ENCODE measurements at places on chromosomes 11 and 22.
A peak's percentile ranks its signal among the peaks of the same experiment; 100 is the strongest.

DNA sequence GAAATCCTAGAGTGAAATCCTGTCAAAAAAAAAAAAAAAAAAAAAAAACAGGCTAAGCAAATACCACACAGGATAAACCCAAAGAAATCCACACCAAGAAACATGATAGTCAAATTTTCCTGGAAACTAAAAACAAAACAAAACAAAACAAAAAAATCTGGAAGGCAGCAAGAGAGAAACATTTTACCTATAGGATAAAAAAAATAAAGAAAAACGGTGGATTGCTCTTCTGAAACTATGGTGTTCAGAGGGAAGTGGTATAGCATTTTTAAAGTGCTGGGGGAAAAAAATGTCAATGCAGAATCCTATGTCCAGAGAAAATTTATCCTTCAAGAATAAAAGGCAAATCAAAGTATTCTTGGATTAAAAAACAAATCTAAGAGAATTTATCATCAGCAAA is 41.6 kb upstream of the CBX7 start:
- DNase-seq: no peak

DNA sequence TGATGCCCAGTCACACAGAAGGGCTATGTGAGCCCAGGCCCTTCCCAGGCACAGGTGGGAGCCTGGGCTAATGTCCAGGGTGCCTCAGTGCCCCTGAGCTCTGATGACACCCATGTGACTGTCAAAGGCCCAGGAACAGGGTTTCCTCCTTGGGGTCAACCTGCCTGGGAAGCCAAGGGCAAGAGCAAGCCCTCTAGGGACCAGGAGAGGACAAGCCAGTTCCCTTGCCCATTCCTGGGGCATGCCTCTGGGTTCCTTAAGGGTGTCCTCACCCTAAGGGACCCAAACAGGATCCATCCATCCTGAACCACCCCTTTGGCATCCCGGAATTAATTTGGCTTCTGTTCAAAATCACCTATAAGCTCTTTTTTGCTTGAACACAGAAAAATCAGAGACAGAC is 39.0 kb downstream of the PISD start:
- DNase-seq: no peak

- no peak for DNase-seq
Measured at GRCh38 chr11:119835753-119836152, 106.8 kb upstream of the NECTIN1 start.

DNA sequence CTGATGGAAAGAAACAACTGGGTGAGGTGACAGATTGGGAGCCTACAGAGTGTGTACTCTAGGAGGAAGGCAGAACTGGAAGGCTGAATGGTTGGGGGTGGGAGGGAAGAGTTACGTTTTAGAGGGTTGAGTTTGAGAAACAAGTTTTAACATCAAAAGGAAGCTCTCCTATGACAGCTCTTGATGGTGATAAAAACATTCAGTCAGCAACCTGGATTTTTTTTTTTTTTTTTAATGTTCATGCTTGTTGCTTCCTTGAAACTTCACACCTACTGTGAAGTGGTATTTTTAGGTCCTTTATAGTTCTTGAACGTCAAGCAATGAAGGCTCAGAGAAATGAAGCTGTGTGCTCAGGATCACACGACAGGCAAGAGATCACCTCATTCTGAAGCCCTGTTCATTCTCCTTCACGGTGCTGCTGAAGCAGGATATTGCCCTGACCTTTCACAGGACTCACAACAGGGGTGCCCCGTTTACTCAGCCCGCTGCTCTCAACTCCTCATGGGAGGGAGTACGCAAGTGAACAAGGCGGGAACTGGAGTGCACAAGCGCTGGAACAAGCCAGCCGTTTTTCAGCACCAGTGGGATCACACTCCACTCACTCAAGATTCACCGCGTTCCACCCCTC is 1.6 kb upstream of the TMEM109 start:
- no peak for DNase-seq

GRCh38 chr11:80023386-80023785 is 582.6 kb upstream of the TENM4 start:
- DNase-seq: no peak

DNA sequence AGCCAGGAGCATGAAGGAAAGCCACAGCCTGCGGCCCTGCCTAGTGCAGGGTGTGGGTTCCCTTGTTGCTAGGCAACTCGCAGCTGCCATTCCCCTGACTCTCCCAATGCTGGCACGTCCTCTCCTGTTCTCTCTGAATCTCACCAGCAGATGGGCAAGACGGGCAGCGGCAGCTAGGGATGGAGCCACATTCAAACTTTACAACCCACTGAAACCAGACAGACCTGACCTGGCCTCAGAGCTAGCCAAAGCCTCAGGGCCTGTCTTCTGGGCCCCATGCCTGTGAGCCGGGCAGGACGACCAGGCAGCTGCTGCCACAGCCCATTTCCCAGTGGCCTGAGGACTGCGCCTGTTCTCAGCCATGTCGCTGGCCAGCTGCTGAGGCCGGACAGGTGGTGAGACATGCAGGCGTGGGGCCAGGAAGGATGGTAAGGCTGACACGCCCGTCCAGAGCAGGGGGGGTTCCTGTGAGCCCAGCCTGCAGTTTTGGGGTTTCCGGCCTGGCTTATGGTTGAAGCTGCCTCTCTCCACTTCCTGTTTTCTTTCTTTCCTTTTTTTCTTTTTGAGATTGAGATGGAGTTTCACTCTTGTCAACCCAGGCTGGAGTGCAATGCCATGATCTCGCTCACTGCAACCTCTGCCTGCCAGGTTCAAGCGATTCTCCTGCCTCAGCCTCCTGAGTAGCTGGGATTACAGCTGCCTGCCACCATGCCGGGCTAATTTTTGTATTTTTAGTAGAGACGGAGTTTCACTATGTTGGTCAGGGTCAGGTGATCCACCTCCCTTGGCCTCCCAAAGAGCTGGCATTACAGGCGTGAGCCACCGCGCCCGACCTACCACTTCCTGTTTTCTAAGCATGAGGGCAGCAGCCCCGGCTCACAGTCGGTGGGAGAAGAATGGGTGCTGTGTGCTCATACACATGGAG is 4.1 kb downstream of the SUN2 start:
- no peak for DNase-seq

DNA sequence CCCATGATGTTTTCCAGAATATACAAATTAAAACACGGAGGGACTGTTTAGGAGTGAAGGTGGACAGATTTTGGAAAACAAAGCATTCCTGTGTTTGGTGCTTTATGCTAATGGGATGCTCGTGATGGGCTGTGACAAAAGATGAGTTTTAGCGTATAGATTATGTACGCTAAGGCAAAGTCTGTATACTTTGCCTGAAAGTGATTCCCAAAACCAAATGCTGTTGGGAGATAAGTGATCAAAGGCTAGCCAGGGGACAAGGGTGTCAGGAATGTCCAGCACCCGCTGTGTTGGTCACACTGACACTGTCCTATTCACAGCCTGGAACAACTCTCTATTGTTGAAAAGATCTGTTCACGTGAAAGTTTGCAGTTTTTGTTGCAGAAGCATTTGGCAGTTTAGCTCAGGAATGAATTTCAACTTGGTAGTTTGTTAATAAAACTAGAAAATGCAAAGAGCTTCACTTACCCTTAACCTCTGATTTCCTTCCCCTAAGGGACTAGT is 1.5 kb downstream of the JAM3 start:
- DNase-seq: no peak

DNA sequence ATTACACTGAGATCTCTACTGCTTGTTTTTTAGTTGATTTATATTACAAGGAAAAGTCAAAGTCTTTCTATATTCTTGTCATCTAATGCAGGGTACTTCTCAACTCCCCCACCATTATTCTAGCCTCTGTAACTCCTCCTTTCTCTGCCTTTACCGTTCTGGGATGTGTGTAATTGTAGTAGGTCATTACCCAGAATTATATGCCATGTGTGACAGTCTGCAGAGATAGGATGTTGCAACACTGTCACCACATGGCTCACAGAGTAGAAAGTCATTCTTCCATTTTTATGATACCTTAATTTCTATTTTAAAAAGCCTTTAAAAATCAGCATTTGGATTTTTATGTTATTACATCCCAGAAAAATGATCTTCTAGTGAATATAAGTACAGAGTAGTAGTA is 32.7 kb downstream of the ZNF143 start:
- no peak for DNase-seq

DNA sequence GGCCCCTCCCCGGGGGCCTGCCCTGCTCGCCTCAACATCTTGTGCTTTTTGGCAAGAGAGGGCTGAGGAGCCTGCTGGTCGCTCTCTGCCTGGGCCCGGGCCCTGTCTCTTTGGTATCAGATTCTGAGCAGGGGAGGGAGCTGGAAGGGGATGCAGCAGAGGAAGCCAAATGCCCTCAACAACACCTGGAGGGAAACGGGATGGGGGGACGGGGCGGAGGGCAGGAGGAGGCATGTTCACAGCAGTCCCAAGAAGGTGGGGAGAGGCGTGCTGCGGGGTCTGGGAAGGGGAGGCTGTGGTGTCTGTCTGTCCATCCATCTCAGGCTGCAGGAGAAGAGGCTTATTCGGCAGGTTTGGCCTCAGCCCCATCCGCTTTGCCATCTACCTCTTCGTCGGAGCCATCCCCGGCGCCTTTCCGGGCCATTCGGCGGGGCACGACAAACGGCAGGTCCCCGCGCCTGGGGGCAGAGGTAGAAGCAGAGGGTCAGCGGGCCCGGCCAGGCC is 29.4 kb downstream of the APOL1 start:
- no peak for DNase-seq

- DNase-seq: peak; percentile 2
Measured at GRCh38 chr11:32297611-32298011, 137.7 kb downstream of the WT1 start.

GRCh38 chr11:69394869-69395246 is 86.6 kb upstream of the LINC01488 start:
- DNase-seq: no peak

- DNase-seq: peak; percentile 88
Measured at GRCh38 chr22:39290724-39291161, 28.7 kb downstream of the RPL3 start.

DNA sequence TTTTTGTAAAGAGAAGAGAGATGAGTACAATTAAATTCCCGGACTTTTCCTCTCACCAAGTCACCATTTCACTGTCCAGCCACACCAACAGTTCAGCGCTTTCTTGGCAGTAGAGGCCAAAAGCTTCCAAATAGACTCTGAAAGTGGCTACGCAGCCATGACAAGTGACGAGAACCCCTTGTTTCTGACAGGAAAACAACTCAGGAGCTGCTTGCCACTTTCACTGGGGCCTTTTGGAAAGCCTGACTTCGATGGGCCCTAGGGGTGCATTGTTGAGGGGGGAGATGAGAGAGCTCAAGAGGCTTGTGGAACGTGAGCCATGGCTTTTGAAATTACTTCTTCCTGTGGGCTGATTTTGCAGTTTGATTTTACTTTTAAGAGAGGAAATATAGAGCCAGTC is 422.1 kb upstream of the FAT3 start:
- DNase-seq: no peak

- no peak for DNase-seq
Measured at GRCh38 chr11:132365650-132366049, 995.2 kb downstream of the NTM start.

DNA sequence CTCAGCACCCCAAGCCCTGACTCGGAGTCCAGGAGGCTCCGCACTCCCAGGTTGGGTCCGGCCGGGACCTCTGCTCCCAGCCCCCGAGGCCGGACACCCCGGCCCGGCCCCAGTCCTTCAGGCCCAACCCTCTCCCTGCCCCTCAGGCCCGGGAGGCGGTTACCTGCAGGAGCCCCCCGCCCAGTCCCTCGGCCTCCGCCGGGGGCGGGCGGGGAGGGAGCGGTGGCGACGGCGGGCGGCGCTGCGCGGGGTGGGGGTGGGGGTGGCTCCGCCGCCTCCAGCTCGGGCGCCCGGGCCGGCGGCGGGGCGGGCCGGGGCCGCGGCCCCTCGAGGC is 310 bp downstream of the TCF20 start:
- peak; percentile 51 for DNase-seq

DNA sequence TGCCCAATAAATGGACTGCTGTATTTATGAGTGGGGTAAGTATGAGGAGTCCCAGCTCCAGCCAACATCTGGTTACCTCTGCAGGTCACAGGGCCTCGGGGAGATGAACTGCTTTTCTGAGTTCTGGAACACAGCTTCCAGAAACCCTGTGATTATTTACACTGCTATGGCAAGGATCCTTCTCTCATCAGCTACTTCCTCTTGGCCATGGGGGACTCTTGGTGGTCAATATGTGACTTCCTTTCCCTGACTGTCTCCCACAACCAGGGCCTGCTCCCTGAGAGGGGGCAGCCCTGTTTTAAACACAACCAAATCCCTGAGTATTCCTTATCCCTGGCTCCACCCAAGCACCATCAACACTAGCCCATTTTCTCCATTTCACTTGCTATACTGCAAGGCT is 10.0 kb downstream of the RHOG start:
- no peak for DNase-seq

- DNase-seq: no peak
Measured at GRCh38 chr22:38871360-38872171, 450 bp downstream of the CBX6 start.

DNA sequence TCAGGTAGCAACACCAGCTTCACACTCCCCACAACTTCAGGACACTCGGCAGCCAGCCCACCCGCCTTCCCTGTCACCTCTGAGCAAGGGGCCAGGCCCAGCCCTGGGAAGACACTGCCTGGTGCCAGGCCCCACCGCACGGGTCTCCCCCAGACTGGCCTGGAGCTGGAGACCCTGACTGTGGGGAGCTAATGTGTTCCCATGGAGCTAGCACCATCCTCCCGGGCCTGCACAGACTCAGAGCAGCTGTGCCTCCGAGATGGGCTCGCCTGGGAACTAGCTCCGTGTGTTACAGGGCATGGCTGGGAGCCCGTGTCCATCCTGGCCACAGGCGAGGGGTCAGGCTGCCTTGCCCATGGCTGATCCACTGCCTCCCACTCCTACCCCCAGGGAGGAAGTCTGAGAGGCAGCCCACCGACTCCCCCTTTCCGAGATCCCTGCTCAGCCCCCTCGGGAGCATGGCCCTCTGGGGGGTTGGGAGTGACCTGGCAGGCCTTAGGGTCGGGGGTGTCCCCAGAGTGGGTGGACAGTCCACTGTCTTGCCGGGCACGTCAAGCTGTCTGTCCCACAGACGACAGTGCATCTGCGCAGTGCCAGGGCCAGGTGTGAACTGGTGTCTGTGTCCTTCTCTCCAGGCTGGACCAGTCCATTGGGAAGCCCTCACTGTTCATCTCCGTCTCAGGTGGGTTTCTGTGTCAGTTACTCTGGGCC is 76.7 kb upstream of the KCNQ1OT1 start:
- no peak for DNase-seq

GRCh38 chr22:35567351-35568141 is 26.9 kb downstream of the RASD2 start:
- no peak for DNase-seq

Data from Calu3 (cell line).